ENCODE measurements at places on chromosomes 11 and 22. TPM values are rescaled to one million over a fixed set of nuclear protein-coding genes. Genes with fewer than 3 reads are reported as not detected.

The PARVB gene
- 5.4 TPM for total RNA-seq

The TEAD1 gene
- total RNA-seq = 152 TPM

The OR51B5 gene
- not detected for total RNA-seq

The FIBIN gene
- total RNA-seq = 45.4 TPM

The MS4A2 gene
- not detected for total RNA-seq
